NCI-H2029 (cell line): ENCODE measurements at places on chromosomes 2 and 18.

GRCh38 chr2:27223416-27223815 lies 6.2 kb downstream of the CAD start:
- no peak for DNase-seq

GRCh38 chr2:173760553-173760952 lies 204.6 kb downstream of the SP3 start:
- no peak for DNase-seq

GRCh38 chr2:111629983-111630382 lies 254.0 kb downstream of the ANAPC1 start:
- DNase-seq, result no peak

DNA sequence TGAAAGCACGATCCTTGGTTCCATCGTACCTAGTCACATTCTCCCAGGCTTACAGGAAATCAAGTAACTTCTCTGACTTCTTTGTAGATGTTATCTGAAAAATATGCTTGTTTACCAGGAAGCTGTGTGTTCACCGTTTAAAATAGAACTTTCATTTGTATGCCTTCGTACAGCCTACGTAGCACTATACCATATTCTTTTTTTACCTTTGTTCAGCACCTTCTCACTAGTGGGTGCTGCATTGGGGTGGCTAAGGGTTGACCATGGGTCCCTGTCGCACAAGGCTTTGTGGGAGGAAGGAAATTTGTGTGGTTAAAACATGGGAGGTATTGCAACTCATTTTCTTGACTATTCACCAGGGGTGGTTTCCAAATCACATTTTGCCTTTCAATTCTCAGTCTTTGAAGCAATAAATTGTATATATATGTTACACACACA lies 16.6 kb downstream of the MALT1 start:
- DNase-seq, result no peak

DNA sequence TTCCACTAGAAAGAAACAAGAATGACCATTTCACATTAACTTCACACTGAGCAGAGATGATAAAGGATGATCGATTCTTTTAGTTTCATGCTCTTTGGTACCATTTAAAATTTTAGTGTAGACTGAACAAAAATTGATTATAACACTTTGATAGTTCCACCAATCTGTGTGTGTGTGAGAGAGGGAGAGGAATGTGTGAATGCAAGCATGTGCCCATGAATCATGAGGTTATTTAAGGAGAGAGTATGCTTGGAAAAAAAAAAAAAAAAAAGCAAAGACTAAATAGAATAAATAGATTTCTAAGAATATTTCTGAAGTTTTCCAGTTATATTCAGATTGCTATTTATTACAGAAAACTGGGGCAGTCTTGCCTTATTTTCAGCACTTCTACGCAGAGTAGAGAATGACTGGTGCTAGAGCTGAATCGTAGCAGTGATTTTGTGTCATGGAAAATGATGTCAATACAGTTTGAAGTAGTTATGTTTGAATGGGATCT lies 900.8 kb downstream of the SLC4A3 start:
- no peak for DNase-seq

- DNase-seq, result no peak
These were observed 11.2 kb upstream of the NCKAP1 start for GRCh38 chr2:183049420-183049819.

GRCh38 chr2:102803897-102804217 lies 42.0 kb downstream of the TMEM182 start:
- DNase-seq, result no peak

GRCh38 chr2:238272156-238272555 lies 16.3 kb downstream of the PER2 start:
- DNase-seq, result no peak

- DNase-seq, result no peak
These were observed 10.4 kb downstream of the HS6ST1 start for GRCh38 chr2:128308284-128308731.

GRCh38 chr2:241904011-241904718 lies 34.6 kb downstream of the RTP5 start:
- no peak for DNase-seq

DNA sequence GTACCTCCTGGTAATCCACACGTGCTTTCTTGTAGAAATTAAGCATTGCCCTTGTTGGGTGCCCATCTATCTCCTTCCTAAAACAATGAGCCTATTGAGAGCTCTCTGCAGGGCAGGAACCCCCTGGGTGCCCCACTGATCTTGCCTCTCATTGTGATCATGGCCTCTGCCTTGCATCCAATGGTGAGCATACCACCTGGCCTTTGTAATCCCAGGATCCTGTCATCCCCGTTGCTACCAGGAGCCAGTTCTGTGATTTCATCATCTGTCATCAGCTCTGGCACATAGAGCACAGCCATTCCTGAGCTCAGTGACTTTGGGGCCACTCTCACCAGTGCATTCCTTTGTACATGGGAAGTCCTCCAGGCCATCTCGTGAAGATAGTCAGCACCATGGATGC lies 381.0 kb upstream of the ID2 start:
- no peak for DNase-seq

DNA sequence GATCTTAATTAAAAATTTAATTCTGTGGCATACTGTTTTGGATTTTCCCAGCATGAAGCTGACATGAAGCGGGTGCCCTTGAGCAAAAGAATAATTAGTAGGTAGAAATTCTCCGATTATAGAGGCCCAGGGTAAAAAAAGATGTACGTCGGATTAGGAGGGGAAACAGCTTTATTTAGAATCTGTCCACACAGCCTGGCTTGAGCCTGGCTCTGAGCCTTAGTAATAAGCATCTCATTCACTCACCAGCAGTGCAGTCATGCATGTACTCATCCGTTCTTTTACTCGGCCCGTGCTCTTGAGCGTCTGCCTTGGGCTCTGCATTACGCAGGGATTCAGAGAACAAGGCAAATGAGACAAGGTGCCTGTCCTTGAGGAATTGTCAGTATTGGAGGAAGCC lies 219.3 kb downstream of the AGAP1 start:
- DNase-seq, result no peak

- no peak for DNase-seq
These were observed 191.5 kb upstream of the SMAD7 start for GRCh38 chr18:49142216-49142615.

DNA sequence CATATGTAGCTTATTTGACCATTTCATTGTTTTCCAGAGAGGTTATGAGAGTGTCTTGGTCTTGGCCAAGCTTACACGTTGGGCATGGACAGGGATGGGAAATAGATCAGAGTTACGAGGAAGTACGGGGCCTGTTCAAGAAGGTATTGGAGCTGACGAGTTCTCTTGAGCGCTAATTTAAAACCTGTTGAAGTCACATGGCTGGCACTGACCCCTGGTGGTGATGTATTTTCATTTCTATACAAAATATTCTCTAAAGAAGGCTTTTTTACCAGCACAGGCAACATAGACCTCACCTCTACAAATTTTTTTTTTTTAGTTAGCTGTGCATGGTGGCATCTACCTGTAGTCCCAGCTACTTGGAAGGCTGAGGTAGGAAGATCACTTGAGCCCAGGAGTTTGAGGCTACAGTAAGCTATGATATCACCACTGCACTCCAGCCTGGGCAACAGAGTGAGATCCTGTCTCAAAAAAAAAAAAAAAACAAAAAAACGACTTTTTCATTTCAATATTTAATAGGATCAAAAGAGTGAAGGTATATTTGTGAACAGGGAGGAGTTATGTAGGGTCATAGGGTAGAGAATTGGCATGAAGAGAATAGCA lies 19.6 kb downstream of the UGP2 start:
- no peak for DNase-seq

DNA sequence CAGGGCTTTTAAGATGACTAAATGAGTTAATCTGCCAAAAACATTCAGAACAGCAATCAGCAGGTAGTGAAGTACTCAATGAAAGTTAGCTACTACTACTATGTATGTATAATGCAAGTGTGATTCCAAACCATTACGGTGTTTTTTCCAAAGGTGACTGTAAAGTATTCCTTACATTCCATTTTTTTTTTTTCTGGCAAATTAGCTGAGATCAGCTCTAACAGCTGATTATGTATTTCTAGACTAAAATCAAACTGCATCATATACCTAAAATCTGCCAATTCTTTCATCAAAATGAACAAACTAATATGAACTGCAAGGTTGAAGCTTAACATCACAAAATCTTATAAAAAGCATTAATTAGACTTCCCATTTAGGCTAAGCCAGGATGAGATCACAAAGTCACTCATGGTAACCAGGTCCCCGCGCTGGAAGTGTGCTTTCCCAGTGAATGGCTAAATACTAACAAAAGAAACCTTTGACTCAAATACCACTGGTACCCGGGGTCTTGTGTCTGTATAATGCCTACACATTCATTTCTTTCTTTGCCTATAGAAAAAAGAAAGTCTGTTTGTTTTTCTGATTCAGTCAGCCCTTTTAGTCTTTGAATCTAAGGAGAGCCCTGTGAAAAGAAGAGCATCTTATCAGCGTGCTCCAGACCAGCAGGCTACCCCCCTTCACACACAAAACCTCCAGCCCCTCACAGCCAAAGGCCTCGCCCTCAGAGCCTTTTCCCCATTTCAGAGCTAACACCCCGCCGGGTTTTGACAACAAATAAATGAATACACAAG lies 88.3 kb downstream of the RBMS1 start:
- no peak for DNase-seq

DNA sequence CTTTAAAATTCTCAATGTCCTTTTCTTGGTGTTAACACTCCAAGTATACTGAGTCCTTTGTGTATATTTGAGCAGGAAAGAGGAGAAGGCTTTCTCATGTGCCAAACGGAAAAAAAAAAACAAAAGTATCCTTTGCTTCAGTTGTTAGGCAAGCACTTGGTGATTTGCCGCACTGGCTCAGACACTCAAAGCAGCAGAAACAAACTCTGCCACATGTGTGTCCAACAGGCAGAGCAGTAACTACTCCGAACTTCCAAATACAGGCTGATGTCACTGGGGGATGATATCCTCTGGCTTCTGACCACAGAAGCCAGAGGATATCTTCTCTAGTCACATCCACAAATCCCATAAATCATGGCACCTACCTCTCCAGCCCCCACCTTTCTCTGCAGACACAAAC lies 108.0 kb upstream of the SALL3 start:
- DNase-seq, result no peak

- DNase-seq, result no peak
These were observed 10.9 kb downstream of the SERPINB12 start for GRCh38 chr18:63553081-63553480.

GRCh38 chr2:141508806-141509595 lies 621.8 kb downstream of the LRP1B start:
- no peak for DNase-seq
